ENCODE measurements at places on chromosomes 3 and 15.

GRCh38 chr3:186746008-186746407 is 28.8 kb downstream of the KNG1 start:
- DNase-seq, result no peak

GRCh38 chr15:74920456-74920855 is 13.8 kb upstream of the FAM219B start:
- no peak for DNase-seq

GRCh38 chr3:168061332-168061996 is 34.3 kb downstream of the GOLIM4 start:
- DNase-seq, result no peak

DNA sequence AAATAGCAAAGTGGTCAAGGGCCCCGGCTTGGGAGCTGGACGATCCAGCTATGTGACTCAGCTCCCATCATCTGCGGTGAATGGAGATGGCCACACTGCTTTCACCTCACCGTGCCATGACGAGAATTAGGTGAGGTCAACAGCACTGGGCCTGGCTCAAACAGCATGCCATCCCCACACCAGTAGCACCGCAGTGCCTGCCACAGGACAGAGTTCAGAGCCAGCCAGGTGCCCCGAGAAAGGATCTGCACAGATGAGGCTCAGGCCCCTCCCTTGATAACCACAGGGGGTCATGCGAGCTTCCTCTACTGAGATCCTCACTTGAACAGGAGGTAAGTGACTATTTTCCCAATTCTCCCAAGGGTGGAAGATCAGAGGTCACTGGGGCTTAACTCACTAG is 29.4 kb downstream of the ZXDC start:
- DNase-seq, result no peak

- no peak for DNase-seq
These were observed 18.1 kb downstream of the CRABP1 start for GRCh38 chr15:78358102-78358870.

DNA sequence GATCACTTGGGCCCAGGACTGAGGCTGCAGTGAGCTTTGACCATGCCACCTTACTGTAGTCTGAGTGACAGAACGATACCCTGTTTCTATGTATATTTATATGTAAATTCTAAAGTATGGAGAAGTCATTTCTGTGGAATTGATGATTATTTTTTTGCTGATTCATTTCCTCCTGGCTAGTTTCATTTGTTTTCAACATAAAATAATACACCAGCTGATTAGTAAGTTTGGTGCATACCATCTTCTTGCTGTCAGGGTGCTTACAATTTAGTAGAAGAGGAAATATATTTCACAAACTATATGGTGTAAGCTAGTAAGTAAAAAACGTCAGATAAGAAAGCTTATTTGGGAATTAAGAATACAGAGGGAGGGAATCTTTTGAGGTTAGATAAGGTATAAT is 36.0 kb downstream of the SLC25A26 start:
- DNase-seq, result no peak

- no peak for DNase-seq
These were observed 63.2 kb upstream of the IQSEC1 start for GRCh38 chr3:13136426-13136825.

DNA sequence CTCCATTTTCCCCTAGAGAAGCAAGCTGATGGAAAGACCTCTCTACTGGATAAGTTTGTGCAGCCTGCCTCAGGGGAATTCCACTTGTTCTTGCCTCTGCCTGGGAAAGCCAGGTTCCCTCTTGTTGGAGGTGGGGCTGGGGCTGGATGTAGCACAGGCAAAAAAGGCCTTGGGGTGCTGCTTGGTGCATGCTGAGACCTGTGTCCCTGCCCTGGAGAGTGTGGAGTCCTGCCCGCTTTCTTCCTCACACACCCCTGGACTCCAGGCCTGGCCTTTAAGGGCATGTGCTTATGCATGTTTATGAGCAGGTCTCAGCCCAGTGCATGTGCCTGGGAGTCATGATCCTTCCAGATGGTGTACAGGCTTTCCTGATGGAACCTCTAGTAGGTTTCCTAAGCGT is 23.5 kb upstream of the JMJD7 start:
- no peak for DNase-seq

DNA sequence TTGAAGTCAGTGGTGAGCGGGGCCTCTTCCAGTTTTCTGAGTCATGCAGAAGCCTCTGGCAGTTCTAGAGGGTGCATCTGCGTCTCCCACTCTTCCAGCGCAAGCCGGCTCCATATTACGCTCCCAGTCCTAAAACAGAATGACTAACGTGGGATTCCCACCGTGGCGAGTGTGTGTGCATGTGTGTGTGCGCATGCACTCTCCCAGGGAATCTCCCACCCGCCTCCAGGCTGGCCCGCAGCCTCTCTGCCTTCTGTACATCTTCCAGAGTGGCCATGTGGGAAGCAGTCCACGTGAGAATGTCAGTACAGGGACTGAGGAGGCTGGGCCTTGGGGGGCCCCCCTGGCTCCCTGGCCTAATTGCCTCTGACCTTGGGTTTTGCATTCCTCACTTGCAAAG is 87.7 kb downstream of the LSM3 start:
- DNase-seq, result no peak

- no peak for DNase-seq
These were observed 2.9 kb downstream of the PLEKHO2 start for GRCh38 chr15:64844576-64845145.

DNA sequence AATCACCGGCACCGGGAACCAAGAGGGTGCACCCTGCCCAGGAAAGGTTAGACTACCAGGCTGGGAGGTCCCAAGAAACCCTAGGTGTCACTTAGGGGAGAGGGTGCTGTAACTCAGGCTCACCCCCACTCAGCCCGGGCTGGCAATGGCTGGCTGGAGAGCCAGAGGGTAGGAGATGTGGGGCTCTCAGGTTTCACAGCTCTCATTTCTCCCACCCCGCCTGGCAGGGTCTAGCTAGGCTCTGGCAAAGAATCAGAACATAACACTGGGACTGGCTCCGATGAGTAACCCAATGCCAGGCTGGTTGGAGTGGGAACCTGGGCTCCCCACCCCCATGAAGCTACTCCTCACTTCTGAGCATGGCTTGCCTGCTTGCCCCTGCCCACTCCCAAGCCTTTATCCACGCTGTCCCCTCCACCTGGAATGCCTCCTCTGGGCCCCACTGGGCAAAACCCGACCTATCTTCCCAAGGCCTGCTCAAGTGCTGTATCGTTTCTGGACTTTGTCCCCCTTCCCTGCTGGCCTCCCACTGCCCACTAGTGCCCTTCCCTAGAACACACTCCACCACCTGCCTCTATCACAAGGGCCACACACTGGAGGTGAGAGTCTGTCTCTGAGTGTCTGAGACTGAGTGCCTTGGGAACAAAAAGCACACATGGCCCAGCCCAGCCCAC is 2.0 kb downstream of the CIB2 start:
- no peak for DNase-seq

DNA sequence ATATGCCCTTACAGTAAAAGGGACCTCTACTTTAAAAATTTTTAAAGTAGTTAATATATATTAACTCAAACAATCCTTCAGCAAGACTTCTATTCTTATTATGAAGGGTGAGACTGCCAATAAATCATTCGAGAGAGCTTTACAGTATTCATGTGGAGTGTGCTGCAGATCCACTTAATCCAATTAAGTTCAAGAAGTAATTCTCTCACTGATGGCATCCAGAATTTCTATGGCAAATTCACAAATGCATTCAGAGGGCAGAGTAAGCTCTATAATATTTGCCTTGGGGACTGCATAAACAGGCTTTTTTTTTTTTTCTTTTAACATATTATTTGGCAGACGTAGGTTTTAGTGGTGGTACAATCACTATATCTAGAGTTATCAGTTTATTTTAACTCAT is 692.0 kb downstream of the NLGN1 start:
- no peak for DNase-seq

DNA sequence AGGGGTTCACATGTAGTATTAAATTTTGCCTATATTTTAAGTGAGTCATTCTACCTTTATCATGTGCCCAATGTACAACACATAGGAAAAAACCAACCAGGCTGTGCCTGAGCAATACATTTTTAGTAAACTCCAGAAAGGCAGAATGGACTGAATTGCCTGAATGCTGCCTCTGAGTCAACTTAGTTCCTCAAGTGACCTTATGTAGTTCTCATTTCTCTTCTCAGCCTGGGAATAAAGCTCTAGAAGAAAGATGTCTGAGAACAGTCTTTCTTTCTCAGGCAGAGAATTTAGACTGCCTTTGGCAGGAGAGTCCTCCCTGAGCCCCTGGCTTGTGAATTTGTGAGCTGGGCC is 13.0 kb downstream of the ST3GAL6 start:
- no peak for DNase-seq

DNA sequence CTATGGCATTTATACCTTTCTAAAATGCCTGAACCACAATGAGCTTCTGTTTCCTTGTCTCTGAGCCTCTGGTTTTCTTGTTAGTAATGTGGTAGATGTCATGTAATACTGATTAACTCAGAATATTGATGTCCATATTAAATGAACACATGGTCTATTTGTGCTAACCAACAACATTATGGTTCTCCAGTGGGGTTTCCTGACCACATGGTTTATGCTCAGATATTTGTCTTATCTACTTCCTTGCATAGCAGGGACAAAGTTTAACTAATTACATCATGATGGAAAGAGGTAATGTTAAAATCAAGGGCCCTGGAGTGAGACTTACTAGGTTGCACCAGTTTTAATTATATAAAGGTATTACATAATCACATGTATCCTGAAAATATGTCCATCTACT is 62.6 kb upstream of the SCN10A start:
- no peak for DNase-seq

DNA sequence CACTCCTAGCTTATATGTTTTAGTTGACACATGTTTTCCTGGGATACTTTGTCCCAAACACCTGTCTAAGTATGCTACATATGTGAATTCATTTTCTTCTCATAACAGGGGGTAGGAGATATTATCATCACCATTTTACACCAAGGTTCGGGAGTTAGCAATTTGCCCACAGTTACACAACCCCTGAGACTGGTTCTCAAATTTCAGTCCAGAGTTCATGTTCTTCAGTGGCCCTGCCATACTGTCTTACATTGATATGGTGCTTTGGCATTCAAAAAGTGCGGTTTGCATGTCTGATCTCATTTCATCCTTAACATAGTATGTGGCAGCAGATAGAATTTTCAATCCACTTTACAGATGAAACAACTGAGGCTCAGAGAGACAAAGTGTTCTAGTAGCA is 38.4 kb downstream of the ROBO2 start:
- no peak for DNase-seq

- DNase-seq, result no peak
These were observed 480.5 kb upstream of the PROK2 start for GRCh38 chr3:72265256-72266015.

GRCh38 chr3:66443118-66443803 is 57.6 kb downstream of the LRIG1 start:
- DNase-seq, result no peak

Measured in stimulated activated CD8-positive, alpha-beta memory T cell treated with anti-CD3 and anti-CD28 coated beads, Interleukin-15, amount 100 ng/mL, for 24 hours (primary cell).